Activated T-helper 1 cell treated with anti-CD3 and anti-CD28 coated beads, Interleukin-2, amount 50 U/mL, for 16 hours (primary cell): ENCODE measurements at places on chromosomes 2 and 18.

DNA sequence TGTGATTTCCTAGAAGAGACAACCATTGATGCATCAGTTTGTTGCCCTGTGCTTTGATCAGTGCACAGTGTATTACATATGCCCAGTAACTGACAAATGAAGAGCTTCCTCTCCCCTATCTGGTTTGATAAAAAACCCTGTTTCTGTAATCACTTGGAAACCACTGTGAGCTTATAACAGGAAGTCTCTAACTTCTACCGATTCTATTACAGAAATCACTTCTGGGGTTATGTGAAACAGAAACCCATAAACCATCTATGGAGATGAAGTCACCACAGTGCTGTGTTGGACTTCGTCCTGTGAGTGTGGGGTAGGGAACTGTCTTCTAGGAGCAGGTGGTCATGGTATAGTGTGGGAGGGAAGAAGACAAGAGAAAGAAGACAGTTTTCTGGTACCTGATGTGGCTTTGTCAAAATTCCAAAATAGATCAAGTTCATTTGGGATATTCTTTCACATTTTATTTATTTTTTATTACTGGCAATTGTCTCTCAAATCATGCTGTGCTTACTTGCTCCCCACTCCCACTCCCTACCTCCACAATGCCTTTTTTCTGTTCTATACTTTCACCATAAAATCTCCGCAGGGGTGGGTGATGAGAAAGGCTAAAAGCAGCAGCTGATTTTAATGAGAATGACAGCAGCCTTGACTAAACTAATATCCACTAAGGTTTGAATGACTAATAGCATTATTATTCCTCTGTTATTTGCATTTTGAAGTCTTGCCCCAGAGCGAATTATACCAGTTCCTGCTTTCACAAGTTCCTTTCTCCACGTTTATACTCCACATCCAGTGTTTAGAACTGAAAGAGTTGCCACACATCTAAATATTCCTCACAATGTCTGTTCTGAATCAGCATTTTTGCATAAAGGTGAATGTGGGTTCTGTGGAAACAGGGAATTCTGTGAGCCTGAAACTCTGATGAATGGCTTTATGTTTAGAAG is 41.7 kb upstream of the RND3 start:
- no peak for DNase-seq

DNA sequence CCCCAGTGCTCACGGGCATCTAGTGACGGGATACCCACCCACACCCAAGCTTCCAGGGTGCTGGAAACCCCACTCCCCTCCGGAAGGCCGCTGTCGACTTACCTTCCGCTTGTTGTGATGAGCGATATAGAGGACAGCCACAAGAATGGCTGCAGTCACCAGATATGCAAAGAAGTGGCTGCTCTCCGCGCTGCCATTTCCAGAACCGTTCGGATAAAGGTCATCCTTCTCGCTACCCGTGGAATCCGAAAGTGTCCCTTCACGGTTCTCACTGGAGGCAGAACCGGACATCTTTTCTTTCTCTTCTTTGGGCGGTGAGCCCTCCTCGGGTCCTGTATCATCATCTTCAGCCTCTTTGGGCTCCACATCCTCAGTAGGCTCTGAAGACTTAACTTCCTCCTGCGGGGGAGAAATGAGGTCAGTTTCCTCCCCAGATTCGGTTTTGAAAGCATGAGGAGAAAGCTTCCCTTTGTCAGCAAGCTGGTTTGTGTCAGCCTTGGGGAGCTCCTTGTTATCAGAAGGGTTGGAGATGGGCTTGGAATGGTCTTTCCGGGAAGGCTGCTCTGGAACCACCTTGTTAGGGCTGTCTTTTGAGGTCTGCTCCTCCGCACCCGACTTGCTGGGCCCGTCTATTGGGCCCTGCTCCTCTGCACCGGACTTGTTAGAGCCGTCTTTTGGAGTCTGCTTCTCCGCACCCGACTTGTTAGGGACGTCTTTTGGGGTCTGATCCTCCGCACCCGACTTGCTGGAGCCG is 1.2 kb downstream of the TGOLN2 start:
- DNase-seq = no peak

DNA sequence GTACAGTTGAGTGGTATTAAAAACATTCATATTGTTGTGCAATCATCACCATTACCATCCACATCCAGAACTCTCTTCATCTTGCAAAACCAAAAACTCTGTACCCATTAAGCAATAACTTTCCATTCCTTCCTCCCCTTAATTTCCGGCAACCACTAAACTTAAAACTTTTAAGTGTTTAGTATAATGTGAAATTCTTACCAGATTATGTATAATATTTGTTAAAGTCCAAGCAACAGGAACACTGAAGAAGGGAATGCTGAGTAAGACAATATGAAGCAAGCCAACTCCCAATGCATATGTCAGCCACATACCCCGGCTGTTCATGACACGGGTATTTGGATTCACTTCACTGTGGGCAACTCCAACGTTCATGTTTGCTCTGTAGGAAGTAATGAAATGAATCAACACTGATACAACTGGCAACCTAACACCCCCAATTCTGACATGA is 1.9 kb downstream of the ORMDL1 start:
- DNase-seq = no peak

DNA sequence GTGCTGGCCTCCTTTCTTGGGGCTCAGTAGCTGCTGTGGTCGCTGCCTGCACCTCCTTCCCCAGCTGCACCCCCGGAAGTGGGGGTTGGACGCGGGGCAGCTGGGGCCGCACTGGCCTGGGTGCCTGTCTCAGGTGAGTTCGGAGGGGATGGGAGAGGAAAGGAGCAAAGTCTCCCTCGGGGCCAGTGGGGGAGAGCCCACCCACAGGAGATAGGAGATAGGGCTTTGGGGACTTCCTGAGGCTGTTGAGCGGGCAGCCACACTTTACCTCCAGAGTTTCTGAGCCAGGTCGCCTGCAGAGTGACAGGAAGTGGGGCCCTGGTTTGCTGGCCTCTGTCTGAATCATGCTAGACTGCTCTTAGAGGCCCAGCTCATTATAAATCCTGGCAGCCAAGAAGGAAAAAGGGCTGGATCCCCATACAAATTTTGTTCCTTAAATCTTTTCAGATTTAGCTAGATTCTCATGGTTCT is 8.1 kb downstream of the MBP start:
- no peak for DNase-seq

- DNase-seq = no peak
Measured at GRCh38 chr2:7428454-7429204, 511.4 kb downstream of the RNF144A start.
